ENCODE measurements at places on chromosomes 11 and 22. TPM values are rescaled to one million over a fixed set of nuclear protein-coding genes. Genes with fewer than 3 reads are reported as not detected.

DNA sequence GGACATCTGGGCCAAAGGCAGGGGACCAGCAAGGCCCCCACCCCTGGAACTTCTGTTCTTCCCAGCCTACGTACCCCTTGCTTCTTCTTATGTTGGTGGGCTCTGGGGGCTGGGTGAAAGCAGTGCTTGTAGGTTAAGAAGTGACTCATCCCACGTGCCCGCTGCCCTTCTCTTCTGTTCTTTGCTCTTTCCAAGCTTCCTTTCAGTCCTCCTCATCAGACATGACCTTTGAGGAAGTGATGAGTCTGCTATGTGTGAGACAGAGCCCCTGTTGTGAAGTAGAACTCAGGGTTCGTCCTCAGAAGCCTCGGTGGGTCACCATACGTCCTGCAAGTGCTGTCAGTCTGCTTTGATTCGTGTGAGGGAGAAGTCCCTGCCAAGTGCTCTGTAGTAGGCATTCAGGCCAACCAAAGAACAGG is 12.7 kb downstream of the MED15 start:
- DNase-seq, result no peak

- DNase-seq, result peak; percentile 43
These were observed 11.0 kb upstream of the CACNA1I start for GRCh38 chr22:39559456-39560105.

DNA sequence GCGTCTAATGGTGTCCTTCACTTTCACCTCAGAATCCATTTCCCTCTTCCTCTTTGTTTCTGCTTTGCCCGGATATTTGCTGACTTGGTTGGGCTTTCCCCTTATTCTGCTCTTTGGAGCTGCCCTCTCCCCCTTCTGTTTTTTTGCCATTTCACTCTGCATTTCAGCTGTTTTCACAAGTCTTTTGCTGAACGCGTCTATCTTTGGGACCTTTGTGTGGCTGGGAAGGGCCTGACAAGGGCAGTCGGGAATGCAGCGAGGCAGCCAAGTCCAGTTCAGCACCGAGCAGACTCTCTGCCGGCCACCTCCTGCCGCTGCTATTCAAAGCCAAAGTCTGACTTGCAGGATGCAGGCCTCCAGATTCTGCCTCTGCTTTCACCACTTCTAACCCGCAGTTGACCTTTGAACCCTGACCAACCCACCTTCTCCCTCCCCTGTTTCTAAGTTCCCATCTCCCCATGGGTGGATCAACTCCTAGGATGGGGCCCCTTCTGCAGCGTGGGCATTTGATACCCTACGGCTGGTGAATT is 38.2 kb downstream of the FEZ1 start:
- peak; percentile 89 for DNase-seq

DNA sequence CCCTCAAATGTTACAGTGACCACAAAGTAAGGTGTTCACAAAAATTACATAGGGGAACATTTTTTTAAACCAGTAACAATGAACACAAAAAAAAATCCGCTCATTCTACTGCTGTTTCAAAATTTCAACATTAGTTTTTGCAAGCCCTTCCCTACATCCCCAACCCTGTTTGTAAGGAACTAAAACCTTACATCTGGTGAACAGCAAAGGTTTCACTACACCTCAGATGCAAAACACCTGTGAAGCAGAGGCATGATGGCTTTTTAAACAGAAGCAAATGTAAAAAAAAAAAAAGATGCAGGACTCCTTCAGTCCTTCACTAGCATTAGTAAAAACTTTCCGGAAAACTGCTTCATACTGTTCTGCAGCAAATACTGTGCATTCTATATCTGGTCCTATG is 50.0 kb upstream of the API5 start:
- no peak for DNase-seq

The PANX3 gene
- not detected for total RNA-seq

The CHRNA10 gene
- total RNA-seq, result 1.4 TPM

GRCh38 chr22:23419931-23420330 is 160.2 kb downstream of the IGLL1 start:
- DNase-seq, result no peak

The SCGB1A1 gene
- not detected for total RNA-seq

GRCh38 chr11:126212089-126212660 is 593 bp downstream of the FAM118B start:
- DNase-seq, result peak; percentile 9

DNA sequence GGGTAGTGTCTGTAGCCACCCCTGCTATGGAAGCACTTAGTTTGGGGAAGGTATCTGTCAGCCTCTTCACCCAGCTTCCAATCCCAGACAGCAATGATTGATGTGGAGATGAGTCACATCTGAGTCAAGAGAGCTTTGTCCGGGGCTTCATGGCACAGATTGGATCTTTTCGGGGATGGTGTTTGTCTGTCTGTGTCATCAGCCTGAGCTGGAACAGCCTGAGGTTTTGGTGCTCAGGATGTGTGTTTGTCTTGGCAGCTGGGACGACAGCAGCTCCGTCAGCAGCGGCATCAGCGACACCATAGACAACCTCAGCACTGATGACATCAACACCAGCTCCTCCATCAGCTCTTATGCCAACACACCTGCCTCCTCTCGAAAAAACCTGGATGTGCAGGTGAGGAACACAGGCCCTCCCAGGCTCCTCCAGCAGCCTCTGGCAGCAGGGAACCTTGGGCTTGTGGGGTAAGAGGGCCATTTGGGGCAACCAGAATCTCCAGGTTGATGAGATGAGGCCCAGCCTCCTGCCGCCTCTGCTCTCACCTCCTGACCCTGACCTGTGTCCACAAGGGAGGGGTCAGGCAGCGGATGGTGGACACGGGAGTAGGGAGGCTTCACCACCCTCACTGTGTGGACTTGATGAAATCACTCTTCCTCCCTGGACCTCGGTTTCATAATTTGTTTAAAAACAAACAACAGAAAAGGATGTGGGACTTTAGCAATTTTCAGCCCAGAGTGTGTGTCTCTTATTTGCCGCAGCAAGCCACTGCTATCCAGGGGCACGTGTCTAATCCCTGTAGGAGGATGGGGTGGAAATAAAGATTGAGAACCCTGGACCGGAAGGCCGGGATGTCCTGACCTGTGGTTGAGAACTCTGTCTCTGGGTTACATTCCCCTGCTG is 124.3 kb downstream of the DBX1 start:
- DNase-seq, result peak; percentile 66

The RPUSD4 gene
- total RNA-seq, result 36.5 TPM

GRCh38 chr22:31618471-31619176 is 43.4 kb downstream of the PISD start:
- DNase-seq, result no peak

GRCh38 chr11:10076458-10077141 is 217.4 kb downstream of the SBF2 start:
- DNase-seq, result peak; percentile 52

The GPHA2 gene
- total RNA-seq, result not detected

The OR51B5 gene
- 3.6 TPM for total RNA-seq

GRCh38 chr11:35165423-35166368 is 26.7 kb downstream of the CD44 start:
- DNase-seq, result no peak

DNA sequence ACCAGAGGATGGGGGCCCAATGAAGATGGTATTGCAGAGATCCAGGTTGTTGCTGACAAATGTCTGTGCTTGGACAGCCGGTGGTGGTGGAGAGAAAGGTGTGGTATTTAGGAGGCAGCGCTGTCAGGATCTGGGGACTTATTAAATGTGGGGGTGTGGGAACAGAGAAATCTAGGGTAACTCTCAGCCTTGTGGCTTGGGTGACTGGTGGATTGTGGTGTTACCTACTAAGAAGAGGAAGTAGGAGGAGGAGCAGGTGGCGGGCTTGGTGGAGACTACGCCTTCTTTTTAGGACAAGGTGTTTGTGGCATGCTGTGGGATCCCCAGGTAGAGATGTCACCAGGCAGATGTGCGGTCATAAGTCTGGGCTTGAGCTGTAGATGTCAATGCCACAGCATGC is 144.0 kb downstream of the GRIK4 start:
- no peak for DNase-seq

DNA sequence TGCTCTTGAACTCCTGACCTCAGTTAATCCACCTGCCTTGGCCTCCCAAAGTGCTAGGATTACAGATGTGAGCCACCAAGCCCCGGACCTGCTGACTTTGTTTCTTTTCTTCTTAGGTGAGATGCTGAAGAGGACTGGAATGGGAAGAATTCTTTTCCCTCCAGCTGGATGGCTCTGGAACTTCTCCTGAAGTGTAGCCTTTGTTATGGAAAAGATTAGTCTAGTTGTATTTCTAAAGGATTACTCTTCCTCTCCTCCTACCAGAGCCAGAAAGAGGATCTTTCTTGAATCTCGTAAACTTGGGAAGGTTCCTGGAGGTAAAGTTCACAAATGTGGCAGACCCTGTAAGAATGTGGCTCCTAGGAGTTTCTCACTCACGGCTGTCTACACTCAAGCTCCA is 95.4 kb upstream of the LARGE1 start:
- DNase-seq, result no peak

- DNase-seq, result no peak
These were observed 135.8 kb downstream of the TRIM44 start for GRCh38 chr11:35798423-35798822.

GRCh38 chr22:48147404-48147803 is 1385.0 kb downstream of the TBC1D22A start:
- no peak for DNase-seq

- DNase-seq, result no peak
These were observed 29.9 kb downstream of the FADD start for GRCh38 chr11:70233034-70233433.

DNA sequence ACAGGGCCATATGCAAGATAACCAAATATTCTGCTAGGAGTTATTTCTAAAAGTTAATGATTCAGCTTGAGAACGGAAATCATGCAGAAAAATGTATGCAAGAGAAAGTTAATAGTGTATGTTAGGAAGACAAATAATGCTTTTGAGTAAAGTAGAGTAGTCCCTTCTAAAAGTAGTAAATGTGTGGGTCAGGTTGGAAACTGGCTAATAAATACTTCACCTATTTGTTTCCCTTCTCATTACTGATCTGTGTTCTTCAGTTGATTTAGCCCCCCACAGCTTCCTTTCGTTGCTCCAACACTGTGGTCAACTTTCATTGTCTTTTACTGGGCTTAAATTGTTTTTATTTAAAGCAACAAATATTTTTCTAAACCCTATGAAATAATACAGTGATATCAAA is 444.2 kb downstream of the CNTN5 start:
- no peak for DNase-seq

The SPON1 gene
- total RNA-seq, result 13.3 TPM

DNA sequence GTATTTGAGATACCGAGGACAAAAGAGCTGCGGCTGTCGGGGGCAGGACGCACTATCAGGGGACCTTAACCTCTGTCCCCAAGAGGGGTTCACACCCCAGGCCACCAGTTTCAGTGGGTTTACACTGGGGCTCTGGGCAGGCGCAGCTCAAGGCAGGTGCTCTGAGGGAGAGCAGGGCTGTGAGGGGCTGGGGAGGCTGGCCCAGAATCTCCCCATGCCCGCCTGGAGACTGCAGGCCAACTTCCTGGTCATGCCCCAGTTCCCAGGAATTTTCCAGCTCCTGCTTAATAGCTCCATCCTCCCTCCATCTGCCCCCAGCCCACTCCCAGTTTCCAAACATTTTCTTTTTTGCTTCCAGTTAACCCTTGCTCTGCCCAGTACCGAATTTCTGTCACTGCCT is 7.6 kb upstream of the PGA3 start:
- DNase-seq, result no peak
